ENCODE measurements at places on chromosomes 1 and 21.

DNA sequence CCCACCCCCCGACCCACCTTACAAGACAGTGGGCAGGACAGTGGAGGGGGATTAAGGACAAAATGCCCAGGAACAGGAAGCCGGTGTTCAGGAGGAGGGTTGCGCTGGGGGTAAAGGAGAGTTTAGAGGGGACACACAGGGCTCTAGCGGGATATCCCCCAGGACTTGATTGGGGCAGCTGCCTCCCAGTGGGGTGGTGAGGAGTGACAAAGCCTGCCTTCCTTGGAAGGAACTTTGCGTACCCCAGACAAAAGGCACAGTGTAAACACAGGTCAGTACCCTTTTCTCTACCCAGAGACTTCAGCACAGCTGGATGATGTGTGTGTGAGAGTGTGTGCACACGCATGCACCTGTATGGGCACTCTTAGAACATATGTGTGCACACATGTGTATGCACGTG lies 51.7 kb upstream of the BCAR3 start:
- DNase-seq, result no peak

DNA sequence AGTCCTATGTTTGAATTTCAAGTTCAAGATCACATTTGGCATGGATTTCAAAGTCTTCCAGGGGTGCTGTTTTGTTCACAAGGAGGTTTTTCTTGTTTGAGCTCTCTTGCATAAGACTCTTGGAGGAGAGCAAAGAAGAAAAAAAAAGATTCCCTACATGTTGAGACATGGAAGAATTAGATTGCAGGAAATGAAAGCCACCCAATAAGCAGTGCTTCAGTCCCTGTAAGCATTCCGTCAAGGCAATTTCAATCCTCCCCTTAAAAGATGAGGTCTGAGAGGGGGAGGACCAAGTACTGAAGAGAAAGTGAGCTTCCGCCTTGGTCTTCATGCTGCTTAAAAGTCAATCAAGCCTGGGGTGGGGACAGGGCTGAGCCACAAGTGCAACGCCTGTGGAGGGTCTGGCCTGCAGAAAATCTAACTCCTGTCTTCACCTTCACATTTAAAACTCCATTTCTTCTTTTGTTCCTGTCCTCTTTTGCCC lies 50.2 kb downstream of the LPAR3 start:
- DNase-seq, result no peak

- DNase-seq, result peak; percentile 94
Observed at GRCh38 chr1:55007625-55008024, 8.9 kb downstream of the BSND start.

DNA sequence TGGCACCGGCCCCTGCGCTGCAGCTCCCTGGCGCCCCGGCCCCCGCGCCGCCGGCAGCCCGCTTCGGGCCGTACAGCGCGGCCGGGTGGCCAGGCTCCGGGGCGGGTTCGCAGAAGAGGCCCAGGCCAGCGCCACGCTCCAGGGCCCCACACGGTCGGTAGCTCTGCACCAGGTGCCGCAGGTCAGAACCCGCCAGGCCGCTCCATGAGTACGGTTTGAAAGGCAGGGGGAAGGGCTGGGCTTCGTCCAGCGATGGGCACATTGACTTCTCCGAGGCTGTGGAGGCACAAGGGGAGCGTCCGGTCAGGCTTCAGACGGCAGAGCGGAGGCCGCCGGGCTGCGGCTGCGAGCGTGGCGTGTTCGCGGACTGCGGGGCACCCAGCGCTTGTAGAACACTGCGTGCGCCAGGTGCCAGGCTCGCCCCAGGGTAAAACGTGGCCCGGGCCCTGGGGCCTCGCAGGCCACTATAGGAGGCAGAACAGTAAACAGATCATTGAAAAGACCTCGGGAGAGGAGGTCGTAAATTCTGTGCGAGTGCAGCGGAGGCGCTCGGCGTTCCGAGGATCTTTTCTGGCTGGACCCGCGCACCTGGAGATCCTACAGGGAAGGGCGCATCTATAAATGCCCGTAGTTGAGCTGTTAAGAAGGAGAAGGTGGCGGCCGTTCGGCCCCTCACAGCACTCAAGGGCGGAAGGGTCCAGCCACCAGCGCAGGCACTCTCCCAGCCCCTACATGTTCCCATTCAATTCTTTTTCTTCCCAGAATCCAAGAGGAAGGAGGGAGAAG lies 5.7 kb downstream of the GFI1 start:
- no peak for DNase-seq

DNA sequence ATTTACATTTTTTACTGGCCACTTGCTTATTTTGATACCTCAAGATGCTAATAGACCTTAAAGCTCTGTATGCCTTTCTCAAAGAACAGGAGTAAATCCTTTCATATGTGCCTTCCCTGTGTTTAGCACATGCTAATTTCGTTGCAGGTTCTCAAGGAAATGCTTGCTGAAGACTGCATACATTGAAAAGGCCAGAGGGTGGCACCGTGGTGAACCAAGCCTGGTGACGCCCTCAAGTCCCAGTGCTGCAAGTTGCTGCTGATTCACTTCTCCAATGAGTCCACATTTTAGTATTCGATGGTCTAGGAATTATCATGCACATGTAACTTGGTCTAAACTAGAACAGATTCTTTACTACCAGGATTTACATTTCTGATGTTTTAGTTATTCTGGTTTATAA lies 94.1 kb downstream of the CLDN17 start:
- DNase-seq, result peak; percentile 51

- no peak for DNase-seq
Observed at GRCh38 chr1:216739793-216740192, 16.6 kb upstream of the ESRRG start.

- peak; percentile 81 for DNase-seq
Observed at GRCh38 chr1:171817511-171818265, 23.6 kb upstream of the DNM3 start.

DNA sequence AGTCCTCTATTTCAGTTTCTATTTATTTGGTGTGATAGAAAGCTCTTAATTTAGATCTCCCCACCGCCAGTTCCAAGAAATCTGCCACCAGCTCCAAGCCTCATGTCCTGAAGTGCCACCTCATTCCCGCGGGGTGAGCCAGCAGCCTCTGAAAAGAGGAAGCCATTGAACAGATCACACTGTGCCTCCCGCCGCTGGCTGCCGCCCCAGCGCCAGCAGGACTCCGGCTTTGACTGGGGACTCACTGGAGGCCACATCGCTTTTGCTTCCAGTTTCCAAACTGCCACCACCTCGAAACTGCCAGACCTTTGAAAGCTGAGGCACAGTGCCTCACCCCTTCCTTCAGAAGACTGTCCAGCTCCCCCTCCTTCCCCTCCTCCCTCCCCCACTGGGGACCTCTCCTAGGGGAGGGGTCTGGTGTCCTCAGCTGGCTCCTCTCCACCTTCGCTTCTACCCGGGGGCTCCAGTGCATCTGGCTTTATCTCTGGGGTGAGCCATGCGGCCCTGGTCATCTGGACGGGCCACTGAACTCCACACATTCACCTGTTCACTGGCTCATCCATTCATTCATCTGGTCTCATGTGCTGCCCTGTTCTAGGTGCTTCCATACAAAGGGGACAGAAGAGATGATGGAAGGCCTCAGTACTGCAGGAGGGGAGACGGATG lies 58.9 kb downstream of the VPS26C start:
- peak; percentile 43 for DNase-seq

- DNase-seq, result no peak
Observed at GRCh38 chr1:2532485-2533160, 2.6 kb upstream of the HES5 start.

GRCh38 chr21:45090966-45091365 lies 16.6 kb downstream of the ADARB1 start:
- no peak for DNase-seq

DNA sequence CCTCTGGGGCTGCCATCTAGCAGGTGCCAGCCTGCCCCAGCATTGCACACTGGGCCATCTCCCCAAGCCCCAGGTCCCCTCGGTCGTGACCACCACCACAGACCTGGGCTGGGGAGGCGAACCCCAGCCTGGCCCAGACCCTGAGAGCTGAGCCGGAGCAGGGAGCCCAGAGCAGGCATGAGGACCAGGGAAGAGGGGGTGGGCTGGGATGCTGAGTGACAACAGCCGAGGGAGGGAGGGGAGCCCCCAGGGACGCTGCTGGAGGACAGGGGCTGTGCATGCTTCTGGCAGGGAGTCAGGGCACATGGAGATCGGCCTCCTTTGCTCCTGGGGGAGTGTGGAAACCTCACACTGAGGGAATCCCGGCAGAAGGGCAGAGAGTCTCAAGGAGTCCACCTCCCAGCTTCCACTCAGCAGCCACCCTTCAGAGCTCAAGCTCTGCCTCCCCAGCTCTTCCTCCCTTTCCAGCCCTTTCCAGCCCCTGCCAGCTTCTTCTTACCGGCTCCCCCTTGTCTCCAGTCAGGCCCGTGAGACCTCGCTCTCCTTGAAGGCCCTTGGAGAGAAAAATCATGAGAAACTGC lies 23.7 kb upstream of the PEF1 start:
- DNase-seq, result no peak

DNA sequence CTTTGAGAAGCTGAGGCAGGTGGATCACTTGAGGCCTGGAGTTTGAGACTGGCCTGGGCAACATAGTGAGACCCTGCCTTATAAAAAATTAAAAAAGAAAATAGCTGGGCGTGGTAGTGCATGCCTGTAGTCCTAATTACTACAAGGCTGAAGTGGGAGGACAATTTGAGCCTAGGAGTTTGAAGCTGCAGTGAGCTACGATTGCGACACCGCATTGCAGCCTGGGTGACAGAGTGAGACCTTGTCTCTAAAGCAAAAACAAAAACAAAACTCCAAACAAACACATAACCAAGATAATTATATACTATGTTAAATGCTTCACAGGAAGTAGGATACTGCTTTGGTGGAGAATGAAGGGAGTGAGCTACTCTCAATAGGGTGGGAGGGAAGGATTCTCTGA lies 5.4 kb upstream of the PAFAH2 start:
- DNase-seq, result no peak

DNA sequence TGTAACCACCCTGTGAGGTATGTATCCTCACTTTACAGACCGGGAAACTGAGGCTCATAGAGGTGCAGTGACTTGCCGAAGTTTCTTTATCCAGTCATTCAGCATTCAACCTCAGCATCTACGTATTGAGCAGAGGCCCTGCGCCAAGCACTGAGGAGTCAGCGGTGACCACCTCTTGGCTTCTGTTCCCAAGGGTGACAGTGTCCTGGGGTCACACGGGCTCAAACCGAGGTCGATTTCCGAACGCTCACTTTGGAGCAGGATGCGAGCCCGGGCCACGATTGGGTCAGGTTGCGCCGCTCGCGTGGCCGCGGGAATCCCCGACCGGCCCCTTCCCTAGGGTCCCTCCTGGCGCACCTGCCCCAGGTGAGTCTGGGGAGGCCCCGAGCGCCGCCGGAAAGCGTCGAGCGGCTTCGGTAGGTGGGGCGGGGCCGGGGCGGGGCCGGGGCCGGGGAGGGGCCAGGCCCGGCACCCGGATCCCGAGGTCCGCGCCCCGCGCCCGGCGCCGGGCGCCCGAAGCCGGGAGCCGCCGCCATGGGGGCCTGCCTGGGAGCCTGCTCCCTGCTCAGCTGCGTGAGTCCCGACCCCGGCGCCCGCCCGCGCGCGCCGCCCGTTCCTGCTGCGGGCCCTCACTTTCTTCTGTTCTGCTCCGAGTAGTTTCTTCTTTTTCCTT lies at the start of gene SERINC2:
Gene SERINC2 (plus strand): TSS at position 482 of the 673 bp plus-strand sequence. CDS start 53 bp downstream, at position 535.
- DNase-seq, result no peak

- DNase-seq, result no peak
Observed at GRCh38 chr1:1969505-1969900, 34.1 kb downstream of the CFAP74 start.

- peak; percentile 49 for DNase-seq
Observed at GRCh38 chr1:56576880-56577405, 2.4 kb downstream of the PLPP3 start.

DNA sequence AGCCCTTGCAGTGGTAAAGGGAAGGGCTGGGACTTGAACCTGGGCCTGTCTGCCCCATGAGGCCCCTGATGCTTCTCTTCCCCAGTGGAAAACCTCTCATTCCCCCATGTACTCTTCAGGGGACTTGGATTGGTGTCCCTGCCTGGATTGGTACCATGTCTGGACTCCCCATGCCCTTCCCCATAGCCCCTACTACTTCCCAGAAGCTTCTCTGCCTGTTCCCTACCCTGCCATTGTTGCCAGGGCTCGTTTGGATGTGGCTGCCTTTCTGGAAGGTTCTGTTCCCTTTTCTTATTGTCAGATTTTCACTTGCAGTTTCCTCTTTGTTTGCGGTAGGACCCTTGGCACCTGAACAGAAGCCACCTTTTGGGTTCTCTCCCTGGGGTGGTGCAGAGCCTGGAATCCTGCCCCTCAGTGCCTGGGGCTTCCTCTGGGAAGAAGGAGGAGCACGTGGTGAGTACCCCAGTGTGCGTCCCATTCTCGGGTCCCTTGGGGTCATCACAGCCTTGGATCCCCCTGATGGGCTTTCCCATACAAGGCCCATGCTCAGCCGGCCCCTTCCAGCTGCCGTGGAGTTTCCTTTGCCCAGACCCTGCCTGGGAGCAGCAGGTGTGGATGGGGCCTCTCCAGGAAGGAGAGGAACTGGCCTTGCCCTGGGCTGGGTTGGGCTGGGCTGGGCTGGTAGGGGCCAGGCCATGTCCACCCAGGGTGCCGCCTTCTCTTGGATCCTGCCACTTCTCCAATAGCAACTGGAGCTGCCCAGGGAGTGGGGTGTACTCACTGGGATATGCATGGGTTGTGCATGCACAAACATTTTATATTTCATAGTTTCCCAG lies 281.1 kb downstream of the PTPRU start:
- DNase-seq, result no peak

DNA sequence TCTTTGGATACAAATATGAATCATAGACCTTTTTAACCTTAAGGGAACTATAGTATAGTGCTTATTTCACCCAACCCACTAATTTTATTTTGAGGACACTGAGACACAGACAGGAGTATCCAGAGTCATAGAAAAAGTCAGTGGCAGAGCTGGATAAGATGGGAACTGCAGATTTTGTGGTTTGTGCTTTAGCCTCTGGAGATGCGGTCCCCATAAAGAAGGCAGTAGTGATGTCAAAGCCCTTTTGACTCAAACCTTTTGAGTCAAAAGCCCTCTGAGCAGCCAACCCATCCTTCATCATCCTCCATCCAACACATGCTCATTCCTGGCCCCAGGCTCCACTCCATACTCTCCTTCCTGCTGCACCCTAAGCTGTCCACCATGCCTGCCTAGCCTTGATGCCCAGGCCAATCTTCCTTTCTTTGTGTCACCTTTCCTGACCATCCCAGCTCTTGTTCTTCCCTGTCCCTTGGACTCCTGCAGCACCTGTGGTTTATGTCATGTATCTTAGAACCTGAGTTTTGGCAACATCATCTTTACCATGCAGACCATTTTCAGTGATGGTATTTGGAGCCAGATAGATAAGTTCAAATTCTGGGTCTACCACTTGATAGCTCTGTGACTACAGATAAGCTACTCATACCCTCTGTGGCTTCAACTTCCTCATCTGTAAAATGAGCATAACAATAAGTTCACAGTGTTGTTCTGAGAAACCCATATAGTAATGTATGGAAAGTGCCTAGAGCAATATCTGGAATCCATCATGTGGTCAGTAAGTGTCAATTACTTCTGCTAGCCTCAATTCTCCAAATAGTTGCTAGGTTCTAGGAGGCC lies 20.1 kb downstream of the SLAMF1 start:
- no peak for DNase-seq

GRCh38 chr1:8659593-8659992 lies 157.8 kb downstream of the RERE start:
- DNase-seq, result no peak

- DNase-seq, result no peak
Observed at GRCh38 chr21:35070436-35070835, 21.3 kb upstream of the RUNX1 start.

GRCh38 chr21:33640697-33641351 lies 717 bp downstream of the CRYZL1 start:
- no peak for DNase-seq

- no peak for DNase-seq
Observed at GRCh38 chr21:42051788-42052187, 19.3 kb upstream of the UMODL1 start.

Measured in fibroblast of skin of back (primary cell).